ENCODE measurements at places on chromosomes 1 and 21.

DNA sequence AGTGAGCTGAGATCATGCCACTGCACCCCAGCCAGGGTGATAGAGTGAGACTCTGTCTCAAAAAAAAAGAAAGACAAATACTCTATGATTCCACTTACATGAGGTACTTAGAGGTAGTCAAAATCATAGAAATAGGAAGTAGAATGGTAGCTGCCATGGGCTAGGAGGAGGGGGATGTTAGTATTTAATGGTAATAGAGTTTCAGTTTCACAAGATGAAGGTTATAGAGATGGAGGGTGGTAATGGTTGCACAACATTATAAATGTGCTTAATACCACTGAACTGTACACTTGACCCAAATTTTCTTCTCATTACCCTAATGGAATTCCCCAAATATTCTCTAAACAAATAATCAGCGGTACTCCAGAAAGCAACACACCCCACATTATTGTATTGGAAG is 12.8 kb downstream of the EIF2B3 start:
- DNase-seq = no peak

- peak; percentile 14 for DNase-seq
Observed at GRCh38 chr1:150765296-150765976, at the start of gene CTSS. TSS of gene CTSS (minus strand) at chr1:150765778. CDS start at chr1:150764763, 1,015 bp downstream.

DNA sequence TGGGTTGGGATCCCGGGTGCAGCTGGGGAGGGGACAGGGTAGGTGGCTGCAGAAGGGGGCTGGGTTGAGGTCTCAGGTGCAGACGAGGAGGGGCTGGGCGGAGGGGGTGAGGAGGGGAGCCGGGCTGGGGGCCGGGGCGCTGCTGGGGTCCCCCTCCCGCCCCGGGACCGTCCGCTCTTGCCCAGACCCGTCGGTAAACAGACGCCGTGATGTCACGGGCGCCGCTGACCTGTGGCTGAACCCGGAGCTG is 22.3 kb downstream of the DHRS3 start:
- no peak for DNase-seq

- peak; percentile 47 for DNase-seq
Observed at GRCh38 chr1:99648107-99648506, 2.2 kb downstream of the PALMD start.

DNA sequence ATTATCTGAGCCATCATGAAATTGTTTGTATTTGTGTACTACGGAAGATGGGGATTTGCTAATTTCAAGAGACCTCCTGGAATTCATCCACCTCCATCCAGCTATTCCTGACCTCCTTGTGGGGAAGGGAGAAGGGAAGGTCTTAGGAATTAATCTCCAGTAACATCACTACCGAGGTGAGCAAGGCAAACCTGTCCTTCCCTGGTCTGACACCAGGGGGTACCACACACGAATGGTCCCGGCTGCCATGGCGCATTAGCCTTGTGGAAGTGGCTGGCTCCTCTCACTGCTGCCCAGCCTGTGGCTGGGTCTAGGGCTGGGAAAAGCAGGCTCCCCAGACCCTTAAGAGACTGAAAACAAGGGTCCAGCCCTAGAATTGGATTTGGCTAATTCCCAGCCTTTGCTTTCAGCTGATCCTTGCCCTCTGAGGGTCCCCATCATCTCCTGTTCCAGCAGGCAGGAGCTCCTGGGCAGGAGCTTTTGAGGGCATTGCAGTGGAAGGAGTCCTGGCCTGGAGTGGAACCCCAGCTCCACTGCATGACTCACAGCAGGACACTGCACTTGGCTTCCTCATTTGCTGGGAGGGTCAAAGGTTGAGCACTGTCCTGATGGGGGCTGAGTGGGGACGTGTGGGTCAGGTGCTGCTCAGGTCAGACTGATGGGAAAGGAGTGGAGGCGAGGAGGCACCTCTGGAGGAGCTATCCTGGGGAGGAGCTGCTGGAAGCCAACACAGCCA is 34.8 kb downstream of the RIMS3 start:
- no peak for DNase-seq

DNA sequence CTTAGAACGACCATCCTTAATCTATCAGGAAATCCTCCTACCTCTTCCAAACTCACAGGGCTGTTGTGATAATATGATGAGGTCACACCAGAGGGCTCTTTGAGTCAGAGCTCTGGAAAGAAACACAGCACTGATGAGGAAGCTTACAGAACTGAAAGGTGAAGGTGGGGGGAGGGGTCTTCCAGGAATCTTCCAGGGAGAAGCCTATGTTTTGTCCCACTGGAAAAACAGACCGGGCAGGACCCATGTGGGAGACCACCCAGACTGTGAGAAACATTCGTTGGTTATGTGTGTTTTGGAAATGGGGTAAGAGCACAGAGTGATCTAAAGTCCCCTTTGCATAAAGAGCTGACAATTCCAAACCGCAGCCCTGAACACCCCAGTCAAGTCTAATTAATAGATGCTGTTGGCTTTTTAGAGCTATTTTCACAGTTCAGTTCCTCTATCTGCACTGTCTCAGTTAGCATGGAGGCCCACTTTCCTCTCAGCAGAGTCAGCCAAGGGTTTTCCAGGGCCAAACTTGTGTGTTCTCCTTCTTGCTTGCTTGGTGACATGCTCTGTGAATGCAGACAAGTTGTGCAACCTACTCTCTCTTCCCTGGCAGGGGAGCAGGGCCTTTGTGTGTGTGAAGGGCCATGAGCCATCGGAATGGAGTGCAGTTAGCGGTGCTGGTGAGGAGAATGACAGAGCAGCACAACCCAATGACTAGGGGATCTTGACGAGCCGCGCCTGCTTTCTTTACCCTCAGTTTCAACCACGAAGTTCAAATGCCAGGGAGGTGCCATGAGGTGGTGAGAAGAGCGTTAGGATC is 12.3 kb downstream of the PHLDA3 start:
- peak; percentile 49 for DNase-seq

DNA sequence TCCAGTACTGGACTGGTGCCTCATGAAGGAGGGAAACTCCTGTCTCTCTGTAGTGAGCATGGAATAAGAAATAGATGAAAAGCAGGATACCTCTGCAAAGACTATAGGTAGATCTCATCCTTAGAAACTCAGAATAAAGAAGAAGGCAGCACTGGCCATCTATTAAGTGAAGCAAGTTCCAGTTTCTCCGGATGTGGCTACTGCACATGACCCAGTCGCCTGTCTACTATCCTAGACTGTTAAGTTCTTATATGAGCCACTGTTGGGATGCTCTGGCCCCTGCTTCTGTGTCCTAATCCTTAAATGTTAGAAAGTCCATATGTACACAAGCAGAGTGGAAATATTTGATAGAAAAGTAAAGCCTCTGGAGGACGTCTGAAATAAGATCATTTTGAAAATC is 2.2 kb downstream of the FASLG start:
- no peak for DNase-seq

DNA sequence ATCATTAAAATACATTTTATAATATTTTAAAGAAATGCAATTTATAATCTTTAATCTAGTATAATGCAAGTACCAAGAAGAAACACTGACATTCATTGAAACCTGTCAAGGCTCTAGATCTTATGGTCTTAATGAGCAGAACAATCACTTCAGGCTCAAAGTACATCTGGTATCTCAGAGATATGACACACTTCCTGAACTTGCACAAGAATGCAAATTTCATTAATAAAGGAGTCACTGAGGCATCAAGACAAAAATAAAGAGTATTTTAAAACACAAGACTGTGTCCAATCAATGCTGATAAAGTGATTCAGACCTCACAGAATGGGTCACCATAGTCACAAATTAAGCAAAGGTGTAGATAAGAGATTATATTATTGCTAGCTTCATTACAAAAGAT is 178.1 kb downstream of the AK5 start:
- DNase-seq = no peak

- no peak for DNase-seq
Observed at GRCh38 chr1:91036894-91037829, 15.3 kb upstream of the ZNF644 start.

DNA sequence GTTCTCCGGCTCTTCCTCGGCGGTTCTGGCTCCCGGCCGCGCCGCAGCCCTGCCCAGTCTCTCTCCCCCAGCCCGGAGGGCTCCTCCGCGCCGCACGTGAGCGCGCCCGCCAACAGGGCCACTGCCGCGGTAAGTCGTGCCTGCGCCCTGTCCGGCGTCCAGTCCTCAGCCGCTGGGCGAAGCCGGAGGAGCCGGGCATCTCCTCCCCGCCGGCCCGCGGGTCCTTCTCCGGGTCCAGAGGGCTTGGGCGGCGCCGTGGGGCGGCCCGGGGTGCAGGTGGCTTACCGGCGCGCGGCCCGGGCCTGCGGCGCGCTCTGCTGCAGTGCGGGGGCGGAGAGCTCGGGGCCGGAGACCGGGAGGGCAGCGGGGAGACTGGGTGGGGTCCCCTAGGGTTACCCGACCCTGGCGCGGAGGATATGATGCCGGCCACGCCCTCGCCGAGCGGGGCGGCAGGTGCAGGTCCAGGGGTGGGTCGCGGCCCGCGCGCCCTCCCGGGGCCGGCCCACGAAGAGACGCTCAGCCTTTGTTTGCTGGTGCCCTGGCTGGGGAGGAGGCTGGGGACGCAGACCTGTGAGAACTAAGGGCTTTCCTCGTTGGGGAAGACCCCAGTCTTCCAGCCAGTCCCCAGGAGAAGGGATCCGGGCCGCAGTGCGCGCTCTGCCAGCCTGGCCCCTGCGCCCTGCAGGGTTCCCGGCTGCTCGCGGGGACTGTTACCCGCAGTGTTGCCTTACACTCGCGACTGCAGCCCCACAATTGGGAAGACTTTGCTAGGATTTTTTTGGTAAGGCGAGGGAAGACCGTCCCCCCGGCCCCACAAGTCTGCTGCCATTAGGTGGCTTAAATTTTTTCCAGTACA is at the start of gene DOP1B:
DOP1B (plus strand) TSS at position 10 of the 856 bp plus-strand sequence. CDS start 7,910 bp downstream, outside the sequence.
- DNase-seq = no peak

DNA sequence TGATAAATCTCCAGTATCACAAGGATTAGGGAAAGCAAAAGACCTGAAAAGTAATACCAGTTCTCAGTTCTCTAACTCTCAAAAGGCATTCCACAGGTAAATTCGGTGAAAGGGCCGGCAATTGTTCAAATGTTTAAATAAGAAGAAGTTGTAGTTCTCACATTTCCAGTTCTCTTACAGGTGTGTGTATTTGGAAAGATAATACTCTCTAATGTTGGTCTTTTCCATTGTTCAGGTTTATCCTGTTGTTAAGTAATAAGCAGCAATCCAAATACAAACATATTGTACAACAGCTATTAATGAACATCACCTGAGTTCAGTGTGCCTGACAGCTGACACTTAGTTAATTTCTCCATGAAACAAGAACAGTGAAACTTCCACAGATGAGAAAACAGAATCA is 13.2 kb upstream of the PRKAB2 start:
- no peak for DNase-seq

- DNase-seq = peak; percentile 18
Observed at GRCh38 chr1:147337040-147337630, 94.7 kb downstream of the CHD1L start.

Measured in Ammon's horn (tissue), 1 donor.